ENCODE measurements at places on chromosomes 5 and 9. TPM values are rescaled to one million over a fixed set of nuclear protein-coding genes. Genes with fewer than 3 reads are reported as not detected.

FGFR4 gene
- 103 TPM for polyA plus RNA-seq

FOXD4L4 gene
- 0.21 TPM for polyA plus RNA-seq

PRRT1B gene
- polyA plus RNA-seq: 0.90 TPM

DNA sequence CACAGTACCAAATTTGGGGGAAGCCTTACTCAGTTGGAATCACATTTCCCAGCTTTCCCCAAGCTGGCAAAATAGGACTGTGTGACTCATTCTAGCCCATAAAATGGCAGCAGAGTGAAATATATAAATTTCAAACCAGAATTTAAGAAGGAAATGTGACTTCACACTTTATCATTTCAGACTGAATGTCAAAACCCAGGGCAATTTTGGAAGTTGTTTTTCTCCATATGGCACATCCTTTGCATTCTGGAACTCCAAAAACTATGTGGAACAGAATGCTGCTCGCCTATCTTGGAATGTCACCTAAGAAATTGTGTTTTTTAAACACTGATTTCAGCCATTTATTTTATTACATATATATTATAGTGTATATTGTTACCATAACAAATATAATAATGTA lies 424.7 kb upstream of the ST8SIA4 start:
- no peak for DNase-seq

- no peak for DNase-seq
These were observed 12.9 kb downstream of the MYORG start for GRCh38 chr9:34363619-34364351.

- DNase-seq: no peak
These were observed 92.8 kb upstream of the CCDC112 start for GRCh38 chr5:115389034-115389798.

Data from renal pelvis (tissue), 12 donors.